ENCODE measurements at places on chromosomes 13 and 19.

DNA sequence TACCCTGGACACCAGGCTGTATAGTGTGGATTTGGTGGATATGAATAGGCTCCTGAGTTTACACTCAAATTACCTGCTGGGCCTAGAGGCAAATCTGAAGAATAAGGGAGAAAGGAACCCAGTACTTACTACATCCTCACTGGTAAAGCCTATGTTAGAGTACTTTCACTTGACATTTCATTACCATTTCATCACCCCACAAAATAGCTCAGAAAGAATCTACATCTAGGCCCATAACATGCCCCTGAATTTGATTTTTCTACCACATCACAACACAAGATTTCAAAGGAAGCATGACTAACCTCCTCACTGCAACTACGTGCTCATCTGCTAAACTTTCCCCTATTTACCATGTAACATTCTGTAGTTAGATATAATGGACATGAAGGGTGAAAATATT lies 43.3 kb downstream of the VWA8 start:
- no peak for DNase-seq

DNA sequence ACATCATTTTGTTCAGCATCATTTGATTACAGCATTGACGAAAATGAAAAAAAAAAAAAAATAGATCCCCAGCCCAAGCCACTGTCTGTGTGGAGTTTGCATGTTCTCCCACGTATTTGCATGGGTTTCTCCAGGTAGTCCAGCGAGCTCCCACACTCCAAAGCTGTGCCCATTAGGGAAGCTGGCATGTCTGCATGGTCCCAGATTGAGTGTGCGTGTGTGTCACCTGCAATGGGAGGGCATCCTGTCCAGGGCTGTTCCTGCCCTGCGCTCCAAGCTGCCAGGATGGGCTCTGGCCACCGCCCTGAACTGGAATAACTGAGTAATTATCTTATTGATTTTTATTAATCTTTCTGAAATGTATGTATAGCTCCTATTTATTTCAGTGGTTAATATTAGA lies 88.6 kb downstream of the KLF12 start:
- DNase-seq = no peak

GRCh38 chr19:7267792-7268704 lies 26.2 kb downstream of the INSR start:
- no peak for DNase-seq

DNA sequence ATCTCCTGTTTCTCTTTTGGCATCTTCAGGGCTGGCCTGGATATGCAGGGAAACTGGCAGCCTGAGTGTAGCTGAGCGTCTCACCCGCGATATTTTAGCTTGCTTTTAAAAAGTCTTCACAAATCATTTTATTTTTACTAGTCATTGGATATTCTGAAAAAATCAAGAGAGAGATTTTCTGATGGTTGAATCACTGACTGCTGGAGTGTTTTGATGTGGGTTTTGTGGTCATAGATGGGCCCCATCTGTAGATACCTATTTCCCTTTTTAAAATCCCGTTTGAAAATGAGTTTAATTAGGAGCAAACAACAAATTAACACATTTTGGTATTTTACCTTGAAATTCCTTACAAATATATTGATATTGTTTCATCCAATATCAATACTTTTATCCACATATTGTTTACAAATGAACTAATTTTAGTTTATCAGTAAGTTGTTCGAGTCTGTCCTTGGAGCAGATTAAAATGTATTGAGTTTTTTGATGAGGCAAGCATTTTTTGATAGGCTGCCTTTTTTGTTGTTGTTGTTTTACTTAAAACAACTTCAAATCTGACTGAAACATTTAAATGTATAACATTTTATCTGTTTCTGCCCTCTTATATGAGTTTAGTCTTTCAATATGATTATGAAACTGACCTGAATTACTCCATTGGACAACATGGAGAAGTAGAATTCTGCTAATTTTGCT lies 21.5 kb upstream of the OXGR1 start:
- no peak for DNase-seq

DNA sequence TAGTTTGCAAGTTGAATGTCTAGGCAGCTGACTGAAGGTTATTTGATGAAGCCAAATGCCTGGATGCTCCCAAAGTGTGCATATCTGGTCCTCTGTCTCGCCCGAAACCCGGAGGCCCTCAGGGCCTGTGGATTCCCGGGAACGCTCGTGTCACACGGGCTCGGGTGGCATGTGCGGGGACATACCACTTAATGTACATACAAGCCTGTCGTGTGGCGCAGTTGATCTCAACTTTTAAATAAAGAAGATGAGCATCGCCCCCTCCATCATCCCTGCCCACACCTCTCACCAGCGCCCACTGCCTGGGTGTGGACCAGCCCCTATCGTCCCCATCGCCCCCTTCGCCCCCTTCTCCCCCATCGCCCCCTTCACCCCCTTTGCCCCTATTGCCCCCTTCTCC lies 33.9 kb downstream of the ATP11A start:
- DNase-seq = no peak
